CD4-positive, alpha-beta T cell (primary cell): ENCODE measurements at places on chromosomes 12 and 14. TPM values are rescaled to one million over a fixed set of nuclear protein-coding genes. Genes with fewer than 3 reads are reported as not detected.

DNA sequence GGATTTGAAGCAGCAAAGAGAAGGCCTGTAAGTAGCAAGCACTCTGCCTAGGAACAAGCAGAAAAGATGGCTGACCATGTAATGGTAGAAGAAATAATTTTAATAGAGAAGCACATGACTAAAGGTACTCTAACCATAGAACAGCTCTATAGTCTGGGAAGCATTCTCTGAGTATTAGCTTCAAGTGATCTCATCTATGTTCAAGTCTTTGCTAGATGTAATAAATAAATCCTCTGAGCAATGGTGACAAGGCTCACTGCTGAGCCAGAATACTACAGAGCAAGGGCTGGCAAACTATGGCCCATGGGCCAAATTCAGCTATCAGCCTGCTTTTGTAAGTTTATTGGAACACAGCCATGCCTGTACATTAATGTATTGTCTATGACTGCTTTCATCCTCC lies 84.8 kb downstream of the PEBP1 start:
- no peaks in the 10 kb centered on the region for H3K27me3 ChIP-seq
- H3K36me3 ChIP-seq = peaks cover 10% of the 10 kb centered on the region
- H3K4me1 ChIP-seq = no peaks in the 10 kb centered on the region

DNA sequence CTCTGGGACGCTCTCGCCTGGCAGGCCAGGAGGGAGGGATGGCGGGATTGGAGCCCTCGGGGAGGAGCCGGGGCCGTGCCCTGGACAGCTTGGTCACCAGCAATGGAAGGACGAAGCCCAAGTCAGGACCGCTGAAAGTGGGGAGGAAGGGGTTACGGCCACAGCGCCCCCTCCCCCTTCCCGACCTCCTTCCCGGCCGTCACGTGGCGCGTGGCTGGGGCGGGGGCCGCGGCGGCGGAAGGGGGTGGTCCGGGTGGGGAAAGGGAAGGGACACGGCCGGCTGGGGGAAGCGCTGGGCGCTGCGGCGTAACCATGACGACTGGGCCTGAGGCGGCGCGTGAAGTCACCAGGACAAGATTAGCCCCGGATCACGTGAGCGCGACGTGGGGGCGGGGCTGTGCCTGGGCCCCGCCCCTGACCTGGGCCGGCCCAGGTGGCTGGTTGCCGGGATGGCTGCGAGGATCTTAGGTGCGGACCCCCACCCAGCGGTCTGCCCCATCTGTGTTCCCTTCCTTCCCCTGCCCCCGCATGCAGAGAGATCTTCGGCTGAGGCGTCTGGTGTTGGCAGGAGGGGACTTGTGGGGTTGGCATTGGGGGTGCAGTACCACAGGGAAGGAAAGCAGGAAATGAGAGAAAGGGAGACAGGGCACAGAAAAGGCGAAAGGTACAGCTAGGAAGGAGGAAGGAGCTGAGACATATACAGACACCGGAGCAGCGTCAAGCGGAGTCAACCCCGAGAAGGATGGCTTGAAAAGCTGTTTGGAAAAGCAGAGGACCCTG lies 6.2 kb downstream of the MAP3K12 start:
- peak overlapping the region; percentile 69 for H3K27ac ChIP-seq
- peak; percentile 84 for DNase-seq
- peaks cover 29% of the 10 kb centered on the region for H3K4me1 ChIP-seq

- DNase-seq = peak; percentile 90
- H3K4me1 ChIP-seq = peaks cover 25% of the 10 kb centered on the region
- H3K27ac ChIP-seq = peak overlapping the region; percentile 44
These were observed 27.7 kb downstream of the FIGNL2 start for GRCh38 chr12:51820526-51821439.

DNA sequence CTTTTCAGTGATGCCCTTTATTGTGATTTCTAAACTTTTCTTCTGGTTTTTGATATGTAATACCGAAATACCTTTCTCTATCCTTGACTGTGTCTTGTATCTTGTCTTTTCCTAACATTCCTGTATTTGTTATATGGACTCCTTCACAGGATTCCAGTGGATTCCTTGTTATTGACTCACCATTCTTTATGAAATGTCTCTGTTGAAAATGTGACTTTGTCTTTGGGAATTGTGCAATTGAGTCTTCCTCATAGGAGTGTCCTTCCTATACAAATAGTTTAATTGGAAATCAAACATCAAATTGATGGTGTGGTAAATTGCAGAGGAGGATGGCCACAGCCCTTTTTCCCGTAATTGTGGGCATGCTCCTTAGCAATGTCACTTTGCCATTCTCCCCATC lies 296.6 kb upstream of the KITLG start:
- no peak overlapping the region for H3K4me3 ChIP-seq
- no peak overlapping the region for H3K27ac ChIP-seq
- no peaks in the 10 kb centered on the region for H3K4me1 ChIP-seq

DNA sequence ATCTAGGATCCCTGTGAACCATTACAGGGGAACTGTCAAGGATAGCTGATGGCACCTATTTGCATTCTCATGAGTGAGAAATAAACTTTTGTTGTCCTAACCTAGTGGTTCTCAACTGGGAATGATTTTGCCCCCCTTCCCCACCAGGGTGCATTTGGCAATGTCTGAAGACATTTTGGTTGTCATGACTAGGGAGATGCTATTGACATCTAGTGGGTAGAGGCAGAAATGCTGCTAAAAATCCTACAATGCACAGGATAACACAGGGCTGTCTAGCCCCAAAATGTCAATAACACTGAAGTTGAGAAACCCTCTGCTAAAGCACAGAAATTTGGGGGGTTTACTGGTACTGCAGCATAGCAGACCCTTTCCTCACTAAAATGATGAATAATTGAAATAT lies 140.9 kb upstream of the SRRM4 start:
- no peaks in the 10 kb centered on the region for H3K27me3 ChIP-seq
- no peaks in the 10 kb centered on the region for H3K4me1 ChIP-seq
- H3K36me3 ChIP-seq = no peaks in the 10 kb centered on the region
- no peak overlapping the region for H3K27ac ChIP-seq
- DNase-seq = no peak

PDZRN4 gene
- not detected for total RNA-seq

- H3K4me1 ChIP-seq = no peaks in the 10 kb centered on the region
- H3K27me3 ChIP-seq = peaks cover 2% of the 10 kb centered on the region
- H3K27ac ChIP-seq = no peak overlapping the region
These were observed 34.4 kb upstream of the DLK1 start for GRCh38 chr14:100692256-100692655.
